ENCODE measurements at places on chromosomes 16 and 17.
A peak's percentile ranks its signal among the peaks of the same experiment; 100 is the strongest.

DNA sequence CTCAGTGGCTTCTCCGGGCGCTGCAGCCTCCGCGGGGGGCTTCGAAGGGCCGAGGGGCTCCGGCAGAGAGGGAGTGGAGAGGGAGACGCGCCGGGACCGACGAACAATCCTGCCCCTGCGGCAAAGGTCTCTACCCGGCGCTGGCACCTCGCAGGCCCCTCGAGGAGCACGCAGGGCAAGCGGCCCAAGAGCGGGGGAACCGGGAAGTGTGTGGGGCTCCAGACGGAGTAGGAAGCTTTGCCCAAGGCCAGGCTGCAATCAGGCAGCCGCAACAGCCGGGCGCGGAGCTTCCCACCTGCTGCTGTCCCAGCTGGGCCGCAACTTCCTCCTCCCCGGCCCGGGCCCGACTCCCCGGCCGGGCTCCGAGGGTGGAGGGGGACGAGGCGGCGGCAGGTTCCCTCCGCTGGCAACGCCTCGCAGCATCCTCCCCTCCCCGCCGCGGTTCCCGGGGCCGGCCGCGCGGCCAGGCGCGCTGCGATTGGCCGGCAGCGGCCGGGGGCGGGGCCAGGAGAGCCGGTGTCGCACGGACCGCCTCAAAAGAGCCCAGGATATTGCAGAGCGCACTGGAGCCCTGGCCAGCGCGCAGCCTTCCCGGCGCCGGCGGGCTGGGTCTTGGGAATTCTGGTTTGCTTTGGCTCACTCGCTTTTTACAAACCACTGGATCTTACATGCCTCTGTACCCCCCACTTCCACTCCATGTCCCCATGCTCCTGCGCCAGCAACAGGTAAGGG lies at the start of gene KCNJ2:
KCNJ2 (plus strand) TSS at position 556 of the 732 bp plus-strand sequence. CDS start 5,508 bp downstream, outside the sequence.
- DNase-seq = peak; percentile 87

GRCh38 chr17:59838052-59838916 lies 54.5 kb downstream of the TUBD1 start:
- no peak for DNase-seq

DNA sequence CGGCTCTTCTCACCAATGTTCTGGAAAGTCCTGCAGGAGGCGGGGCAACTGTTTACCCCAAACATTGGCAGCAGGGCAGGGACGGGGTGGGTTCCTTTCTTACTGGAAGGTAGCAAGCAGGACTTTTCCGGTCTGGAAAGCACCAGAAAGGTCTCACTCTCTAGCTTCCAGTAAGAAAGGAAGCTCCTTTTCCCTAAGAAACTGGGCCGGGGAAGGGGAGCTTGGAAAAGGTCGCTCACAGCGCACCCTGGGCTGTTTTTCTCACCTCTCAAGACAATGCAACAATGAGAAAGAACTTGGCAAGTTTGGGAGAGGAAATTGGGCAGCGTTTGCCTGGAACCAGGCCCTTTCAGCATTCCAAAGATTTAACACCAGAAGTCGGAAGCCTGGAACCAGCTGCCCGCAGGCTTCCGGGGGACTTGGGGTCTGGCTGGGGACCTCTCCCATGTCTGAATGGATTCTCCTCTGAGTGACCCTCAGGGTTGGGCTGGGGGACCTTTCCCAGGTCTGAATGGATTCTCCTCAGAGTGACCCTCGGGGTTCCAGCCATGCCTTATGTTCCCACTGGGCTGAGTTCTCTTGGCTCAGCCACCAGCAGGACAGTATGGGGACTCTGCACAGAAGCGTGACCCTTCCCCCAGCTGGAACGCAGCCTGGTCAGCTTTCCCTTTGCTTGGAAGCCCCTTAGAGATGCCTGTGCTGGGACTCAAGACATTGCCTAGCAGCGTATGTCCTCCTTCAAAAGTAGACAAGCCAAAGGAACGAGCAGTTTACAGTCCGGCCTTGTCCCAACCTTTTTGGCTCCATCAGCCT lies 166.5 kb upstream of the PLCG2 start:
- no peak for DNase-seq

GRCh38 chr16:11211061-11211976 lies 44.7 kb downstream of the SOCS1 start:
- DNase-seq = no peak

DNA sequence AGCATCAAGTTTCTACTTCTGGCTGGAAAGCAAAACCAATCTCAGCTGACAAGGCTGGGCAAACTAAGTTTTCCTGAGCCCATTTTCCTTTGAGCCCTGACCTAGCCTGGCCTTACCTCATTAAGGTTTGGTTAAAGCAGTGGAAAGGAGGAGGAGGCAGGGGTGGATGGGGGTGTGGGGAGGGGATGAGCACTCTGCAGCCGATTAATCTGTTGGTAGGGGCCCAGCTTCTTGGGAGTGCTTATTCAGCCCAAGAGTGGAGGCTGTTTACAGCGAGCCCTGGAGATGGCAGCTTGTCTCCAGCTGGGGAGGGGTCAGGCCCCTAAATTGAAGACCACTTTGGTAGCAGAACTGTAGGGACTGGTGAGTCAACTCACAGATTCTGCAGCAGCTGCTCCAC lies 12.0 kb downstream of the SMCR8 start:
- no peak for DNase-seq

DNA sequence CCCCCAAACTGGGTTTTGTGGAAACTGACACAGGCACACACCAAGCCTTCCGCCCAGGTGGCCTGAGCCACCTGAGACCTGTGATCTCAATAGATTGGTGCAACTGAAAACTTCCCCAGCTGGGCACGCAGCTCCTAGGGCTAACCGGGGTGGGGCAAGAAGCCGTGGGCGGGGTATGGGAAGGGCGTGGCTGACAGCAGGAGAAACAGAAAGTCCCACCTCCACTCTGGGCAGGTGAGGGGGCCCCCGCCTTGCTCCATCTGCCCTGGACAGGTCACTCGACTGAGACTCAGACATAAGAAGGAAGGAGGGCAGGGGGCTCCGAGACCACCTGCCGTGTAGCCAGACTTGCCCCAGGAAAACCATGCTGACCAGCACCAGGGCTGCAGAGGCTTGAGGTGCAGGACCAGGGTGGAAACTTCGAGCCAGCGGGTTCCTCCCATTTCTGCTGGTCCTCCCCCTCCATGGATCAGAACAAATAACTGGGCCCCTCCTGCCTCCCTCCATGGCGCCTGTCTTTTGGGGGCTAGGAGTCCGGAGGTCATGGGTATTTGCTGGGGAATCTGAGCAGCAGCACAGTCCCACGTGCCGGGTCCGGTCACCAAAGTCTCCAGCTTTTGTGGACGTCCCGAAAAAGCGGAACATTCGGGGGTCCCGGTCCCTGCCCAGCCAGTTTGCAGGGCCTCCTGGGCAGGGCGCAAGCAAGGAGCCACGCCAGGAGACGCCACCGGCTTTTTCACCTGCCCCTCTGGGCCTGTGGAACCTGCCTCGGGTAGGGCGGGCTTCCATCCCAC lies 1.3 kb downstream of the TIMP2 start:
- DNase-seq = no peak

- DNase-seq = no peak
Measured at GRCh38 chr17:496761-497160, 144.2 kb upstream of the RPH3AL start.

DNA sequence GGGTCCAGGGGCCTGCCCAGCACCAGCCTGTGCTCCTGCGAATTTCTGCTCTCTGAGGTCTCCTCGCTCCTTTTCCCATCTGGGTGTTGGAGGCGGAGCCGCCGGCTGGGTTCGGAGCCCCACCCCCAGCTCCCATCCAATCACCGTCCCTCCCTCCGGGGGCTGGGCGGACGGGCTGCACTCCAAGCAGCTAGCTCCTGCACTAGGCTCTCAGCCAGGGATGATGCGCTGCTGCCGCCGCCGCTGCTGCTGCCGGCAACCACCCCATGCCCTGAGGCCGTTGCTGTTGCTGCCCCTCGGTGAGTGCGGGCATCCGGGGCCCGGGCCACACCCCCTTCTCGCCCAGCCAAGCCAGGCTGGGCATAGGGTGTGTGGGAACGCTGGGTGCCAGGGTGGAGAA lies at the start of gene NRN1L:
NRN1L (plus strand) TSS at position 202 of the 400 bp plus-strand sequence; CDS start at position 221, 19 bp downstream.
- DNase-seq = peak; percentile 74
